ENCODE measurements at places on chromosomes 12 and 14.

DNA sequence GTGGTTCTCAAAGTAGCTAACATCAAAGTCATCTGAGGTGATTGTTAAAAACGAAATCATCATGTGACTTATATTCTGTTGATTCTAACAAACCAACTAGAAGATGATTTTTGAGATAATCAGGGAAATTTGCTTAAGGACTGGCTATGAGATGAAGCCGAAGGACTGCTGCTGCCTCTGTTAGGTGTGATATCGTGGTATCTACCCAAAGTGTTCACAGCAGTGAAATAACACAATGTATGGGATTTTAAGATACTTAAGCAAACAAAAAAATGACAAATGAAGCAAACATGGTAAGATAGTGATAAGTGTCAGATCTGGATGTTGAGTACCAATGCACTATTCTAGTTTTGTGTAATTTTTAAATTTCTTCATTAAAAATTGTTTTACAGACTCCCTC is 59.1 kb downstream of the GXYLT1 start:
- no peak for DNase-seq

DNA sequence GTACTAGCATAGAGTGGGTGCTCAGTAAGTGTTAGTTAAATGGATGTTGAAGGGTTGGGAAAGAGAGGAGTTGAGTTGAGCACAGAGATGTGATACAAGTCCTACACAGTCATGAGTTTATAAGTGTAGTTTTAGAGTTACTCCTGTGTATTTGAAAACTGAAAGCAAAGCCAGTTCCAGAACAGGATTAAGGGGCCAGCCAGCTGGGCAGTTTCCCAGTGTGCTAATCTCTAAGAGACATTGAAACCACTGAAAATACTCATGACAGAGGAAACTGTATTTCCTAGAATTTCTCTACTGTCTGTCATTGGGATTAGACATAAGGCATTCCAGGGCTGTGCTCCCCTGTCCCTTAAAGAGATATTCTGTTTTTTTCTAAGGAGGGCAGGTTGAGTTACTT is 101.0 kb downstream of the DERA start:
- DNase-seq = peak; percentile 75

GRCh38 chr12:108618079-108618952 is 15.4 kb downstream of the SELPLG start:
- peak; percentile 93 for DNase-seq

DNA sequence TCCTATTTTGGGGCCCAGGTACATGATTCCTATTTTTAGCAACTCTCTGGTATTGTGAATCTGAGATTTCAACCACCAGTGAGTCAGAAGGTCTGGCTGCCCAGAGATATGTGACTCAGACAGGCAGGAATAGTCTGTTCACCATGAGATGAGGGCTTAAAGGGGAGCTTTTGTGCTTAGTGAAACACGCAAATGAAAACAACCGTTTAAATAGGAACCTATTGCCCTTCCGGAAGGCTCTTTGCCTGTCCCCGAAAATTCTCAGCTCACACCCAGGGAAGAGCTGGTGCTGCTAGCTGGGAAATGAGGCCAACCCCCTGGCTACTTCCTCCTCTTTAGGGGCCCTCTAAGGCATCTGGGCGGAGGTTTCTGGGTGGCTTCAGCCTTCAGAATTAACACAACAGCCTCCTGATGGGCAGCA is 283.6 kb downstream of the CACNA1C start:
- DNase-seq = peak; percentile 93

DNA sequence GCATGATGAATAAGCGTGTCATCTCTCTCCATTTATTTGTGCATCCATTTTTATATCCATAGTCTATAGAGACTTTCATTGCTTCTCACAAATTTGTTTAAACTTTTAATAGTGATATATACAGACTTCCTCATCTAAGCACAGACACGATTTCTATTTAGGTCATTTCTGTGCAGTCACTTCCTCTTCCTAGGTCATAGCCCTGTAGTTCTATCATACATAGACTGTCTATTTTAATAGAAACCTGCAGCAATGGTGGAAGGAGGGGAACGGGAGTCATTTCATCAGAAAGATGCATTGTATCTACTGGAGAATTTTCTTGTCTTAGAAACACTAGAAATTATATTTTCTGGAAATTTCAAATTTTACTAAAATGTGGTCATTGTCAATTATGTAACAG is 133.4 kb upstream of the FGD4 start:
- no peak for DNase-seq

DNA sequence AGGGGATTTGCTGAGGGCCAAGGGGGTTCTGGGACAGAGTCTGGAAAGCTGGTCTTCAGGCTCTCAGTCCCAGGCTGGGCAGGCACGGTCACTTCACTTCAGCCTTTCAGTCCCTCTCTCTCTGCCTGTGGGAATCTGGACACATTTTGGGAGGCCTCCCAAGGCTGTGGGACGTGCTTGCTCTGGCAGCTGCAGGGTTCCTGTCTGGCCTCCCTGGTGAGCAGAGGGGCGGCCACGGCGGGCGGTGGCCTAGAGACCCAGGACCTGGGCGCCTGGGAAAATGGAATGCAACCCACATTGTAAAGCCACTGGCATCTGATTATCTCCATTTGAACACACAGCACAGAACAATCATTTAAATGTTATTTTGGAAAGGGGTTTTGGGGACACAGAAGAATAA is 10.1 kb upstream of the ALDH2 start:
- DNase-seq = peak; percentile 69

DNA sequence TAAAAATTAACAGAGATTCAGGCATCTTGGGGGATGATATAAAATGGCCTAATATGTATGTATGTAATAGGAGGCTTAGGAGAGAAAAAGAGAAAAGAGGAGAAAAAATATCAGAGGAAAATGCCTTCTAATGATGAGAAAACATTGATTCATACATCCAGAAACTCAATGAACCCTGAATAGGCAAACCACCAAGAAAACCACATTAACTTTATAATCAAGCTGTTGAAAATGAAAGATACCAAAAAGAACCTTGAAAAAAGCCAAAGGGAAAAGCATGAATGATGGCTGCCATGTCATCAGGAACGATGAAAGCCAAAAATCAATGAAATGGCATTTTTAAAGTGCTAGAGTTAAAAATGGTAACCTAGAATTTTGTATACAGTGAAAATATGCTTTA is 180.2 kb downstream of the EPS8 start:
- peak; percentile 23 for DNase-seq

GRCh38 chr12:92656911-92657310 is 45.9 kb upstream of the PLEKHG7 start:
- DNase-seq = no peak

- no peak for DNase-seq
Measured at GRCh38 chr14:61330511-61330910, 9.1 kb downstream of the PRKCH start.

DNA sequence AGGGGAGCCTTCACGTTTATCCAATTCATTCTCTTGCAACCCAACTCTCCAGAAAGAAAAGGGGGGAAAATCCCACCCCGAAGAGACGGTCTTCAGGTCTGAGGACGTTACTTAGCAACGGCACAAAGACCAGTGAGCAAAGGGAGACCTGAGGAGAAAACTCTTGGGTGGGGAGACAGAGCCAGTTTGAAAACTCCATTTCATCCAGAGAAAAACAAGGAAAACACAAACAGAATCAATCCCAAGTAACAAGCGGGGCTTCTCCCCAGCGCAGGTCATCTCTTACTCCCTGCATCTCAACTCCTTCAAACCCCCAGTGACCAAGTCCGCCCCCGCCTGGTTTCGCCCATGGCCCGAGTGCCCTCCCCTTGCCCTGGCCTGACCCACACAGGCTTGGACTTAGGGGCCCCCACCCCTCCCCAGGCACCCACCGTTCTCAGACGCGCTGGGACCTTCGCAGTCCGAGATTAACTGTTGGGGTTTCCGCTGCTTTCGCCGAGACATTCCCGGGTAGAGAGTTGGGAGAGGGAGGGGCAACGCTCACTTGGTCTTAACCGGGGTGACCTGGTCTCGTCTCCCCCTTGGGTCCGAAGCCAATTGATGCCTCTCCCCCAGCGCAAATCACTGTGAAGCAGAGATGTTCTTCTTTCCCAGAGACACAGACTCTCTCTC is 10.4 kb upstream of the SALL2 start:
- peak; percentile 24 for DNase-seq

GRCh38 chr14:43754838-43755237 is 752.2 kb downstream of the FSCB start:
- DNase-seq = peak; percentile 1

- peak; percentile 85 for DNase-seq
Measured at GRCh38 chr12:48795550-48796455, 6.9 kb upstream of the ADCY6 start.

DNA sequence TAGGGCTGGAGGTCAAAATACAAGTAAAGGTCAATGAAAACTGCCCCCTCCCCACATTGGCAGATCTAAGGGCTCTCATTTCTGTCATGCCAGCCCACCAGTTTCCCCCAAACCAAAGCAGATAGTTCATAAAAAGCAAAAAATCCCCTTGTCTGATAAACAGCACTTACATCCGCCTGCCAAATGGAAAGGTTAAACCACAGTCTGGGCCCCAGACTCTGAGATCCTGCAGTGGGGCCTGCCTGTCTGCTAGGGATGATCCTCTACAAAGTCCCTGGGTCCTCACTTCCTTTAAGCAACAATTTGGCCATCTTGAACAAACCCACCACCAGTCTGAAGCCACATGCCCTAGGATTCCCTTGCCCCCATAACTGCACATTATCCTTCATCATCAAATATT is 9.7 kb upstream of the RPS26 start:
- DNase-seq = no peak

DNA sequence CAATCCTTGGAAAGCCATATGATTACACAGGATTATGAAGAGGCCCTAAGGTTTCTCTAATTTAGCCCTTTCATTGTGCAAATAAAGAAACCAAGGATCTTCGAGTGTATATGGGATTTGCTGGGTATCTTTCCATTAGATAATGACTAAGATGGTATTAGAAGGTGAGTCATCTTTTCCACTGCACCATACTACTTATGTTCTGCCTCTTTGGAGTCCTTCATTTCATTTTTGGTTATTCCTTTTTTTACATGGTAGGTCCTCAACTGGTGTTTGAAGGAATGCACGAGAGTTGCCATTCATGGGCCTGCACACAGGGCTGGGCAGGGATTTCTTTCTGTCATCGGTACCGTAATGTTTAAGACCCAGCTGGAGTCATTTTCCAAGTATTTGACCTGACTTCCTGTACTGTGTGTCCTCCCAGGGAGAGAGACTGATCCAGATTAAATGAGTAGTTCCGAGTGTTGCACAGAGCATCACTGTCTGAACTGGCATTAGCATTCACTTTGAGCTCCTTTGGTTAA is 85.7 kb downstream of the BORCS5 start:
- DNase-seq = peak; percentile 28

- no peak for DNase-seq
Measured at GRCh38 chr12:69884386-69884785, 59.4 kb downstream of the MYRFL start.

- DNase-seq = peak; percentile 56
Measured at GRCh38 chr14:62329427-62329826, 567.2 kb downstream of the SNAPC1 start.

DNA sequence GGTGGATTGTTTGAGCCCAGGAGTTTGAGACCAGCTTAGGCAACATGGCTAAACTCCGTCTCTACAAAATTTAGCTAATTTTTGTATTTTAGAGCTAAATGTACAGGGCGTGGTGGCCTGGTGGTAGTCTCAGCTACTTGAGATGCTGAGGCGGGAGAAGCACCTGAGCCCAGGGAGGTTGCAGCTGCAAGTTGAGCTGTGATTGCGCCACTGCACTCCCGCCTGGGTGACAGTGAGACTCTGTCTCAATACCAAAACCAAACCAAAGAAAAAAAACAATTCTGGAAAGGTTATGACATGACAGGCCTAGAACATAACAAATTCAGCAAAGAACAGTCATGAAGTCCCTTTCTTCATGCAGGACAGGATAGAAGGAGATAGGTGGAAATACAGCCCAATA is 25.7 kb downstream of the WDR89 start:
- no peak for DNase-seq

DNA sequence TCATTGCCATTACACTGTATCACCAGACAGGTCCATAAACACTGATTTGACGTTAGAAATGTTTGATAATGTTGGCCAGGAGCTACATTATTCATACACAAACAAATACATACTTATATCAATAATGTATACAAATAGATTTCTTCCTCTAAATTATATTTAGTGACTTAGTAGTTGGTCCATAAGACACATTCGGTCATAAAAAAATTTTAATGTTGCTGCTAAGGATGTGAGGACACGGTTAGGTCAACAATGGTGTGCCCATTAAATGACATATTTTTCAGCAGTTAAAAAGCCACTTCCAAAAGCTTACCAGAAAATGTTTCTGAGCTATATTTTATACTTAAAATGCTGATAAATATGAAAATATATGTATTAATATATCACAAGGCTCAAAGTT is 1148.7 kb upstream of the TMEM132C start:
- DNase-seq = no peak

GRCh38 chr12:10305411-10305810 is 2.3 kb upstream of the KLRD1 start:
- no peak for DNase-seq

DNA sequence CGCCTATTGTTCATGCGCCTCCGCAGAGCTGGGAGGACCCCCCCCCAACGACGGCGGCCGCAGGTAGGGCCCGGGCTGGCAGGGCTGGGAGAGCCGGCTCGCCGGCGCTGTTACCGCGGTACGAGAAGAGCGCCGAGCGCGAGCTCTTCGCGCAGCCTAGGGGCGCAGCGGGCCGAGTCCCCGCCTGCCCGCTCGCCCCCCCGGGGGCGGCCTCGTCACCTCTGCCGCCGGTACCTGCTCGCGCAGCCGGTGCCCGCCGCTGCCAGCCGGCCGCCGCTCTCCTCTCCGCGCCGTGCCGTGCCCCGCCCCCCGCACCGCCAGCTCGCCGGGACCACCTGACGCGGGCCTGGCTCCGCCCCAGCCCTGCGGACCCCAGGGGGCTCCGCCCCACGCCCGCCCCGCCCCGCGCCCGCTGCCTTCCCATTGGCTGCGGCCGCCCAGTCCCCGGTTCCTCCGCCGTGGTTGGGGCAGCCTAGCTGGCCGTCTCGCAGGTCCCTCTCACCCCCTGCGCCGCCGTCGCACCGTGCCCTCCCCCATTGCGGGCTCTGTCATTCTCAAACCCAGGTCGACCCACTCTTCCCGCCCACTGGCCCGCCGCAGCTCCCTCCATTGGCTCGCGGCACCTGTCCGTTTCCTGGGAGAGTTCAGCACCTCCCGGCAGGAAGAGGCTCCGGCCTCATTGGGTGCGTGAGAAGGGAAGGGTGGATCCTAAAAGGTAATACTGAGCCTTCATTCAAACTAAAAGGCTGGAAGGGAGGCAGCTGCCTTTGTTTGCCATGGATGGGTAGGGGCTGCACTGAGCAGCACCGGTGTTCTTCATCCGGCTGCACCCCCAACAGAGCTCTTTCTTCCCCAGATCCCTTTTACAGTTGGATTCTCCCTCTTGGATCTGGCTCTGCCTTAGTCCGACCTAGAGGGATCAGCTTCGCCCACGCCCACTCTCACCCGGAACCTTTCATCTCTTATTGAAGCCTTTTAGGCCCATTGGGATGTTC is at the start of gene MAP3K9:
Gene MAP3K9, minus strand, starts transcription at position 289 of the 995 bp plus-strand sequence. CDS start 342 bp downstream, outside the sequence.
- peak; percentile 99 for DNase-seq

GRCh38 chr14:22180045-22180444 is 409.0 kb downstream of the DAD1 start:
- DNase-seq = no peak

Measured in astrocyte of the hippocampus (primary cell).